Activated T-cell treated with anti-CD3 and anti-CD28 coated beads, Interleukin-2, amount 50 U/mL, for 1 hour (primary cell): ENCODE measurements at places on chromosomes 7 and 10.

- DNase-seq: no peak
Measured at GRCh38 chr10:99672884-99673283, 13.6 kb downstream of the ENTPD7 start.

DNA sequence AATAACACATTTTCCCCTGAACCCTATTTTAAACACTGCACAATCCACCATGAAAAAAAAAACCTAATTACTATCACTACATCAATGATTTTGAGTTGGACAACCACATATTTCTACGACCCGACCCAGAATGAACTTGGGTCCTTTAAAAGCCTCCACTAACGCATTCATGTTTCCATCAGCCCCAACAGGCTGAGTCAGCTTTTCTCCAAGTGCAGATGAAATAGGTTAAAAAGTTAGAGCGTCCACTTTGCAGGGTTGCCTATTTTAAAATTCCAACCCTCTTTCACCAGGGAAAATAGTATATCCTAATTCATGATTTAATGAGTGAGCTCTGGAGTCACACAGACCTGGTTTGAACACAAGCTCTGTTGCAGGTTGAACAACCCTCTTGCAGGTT, 501.0 kb upstream of the SORCS1 start:
- no peak for DNase-seq

DNA sequence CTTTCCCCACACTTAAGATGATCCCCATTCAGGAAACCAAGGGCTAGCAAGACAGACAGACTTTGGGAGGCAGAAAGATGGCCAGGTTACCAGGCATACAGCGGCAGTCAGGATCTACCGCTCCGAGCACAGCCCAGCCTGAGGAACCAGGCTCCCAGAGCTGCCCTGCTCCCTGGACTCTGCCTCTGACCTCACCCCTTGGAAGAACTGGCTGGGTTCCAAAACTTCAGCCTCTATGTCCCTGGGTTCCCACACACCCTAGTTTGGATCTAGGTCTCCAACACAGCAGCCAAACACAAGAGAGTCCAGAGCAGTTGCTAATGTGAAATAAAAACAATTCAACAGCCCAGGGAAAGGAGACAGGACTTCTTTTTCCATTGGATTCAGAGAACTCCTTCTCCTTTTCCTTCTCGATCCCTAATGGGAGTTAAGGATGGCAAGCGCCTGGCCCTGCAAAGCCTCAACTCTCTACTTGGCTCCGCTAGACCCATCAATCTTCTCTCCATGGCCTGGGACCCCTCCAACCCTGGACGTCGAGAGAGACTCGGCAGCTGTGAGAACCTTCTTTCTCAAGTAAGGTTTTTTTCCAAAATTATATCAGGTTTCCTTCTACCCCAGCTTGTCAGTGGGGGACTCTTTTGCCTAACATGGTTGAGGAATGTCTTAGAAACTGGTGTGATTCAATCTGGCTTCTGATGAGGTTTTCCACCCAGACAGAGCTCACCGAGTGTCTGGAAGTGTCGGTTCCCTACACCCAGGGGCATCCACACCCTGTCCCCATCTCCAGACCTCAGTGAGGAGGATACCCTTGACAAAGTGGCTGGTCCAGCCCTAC, 219.6 kb downstream of the KCNMA1 start:
- DNase-seq: no peak

- DNase-seq: peak; percentile 40
Measured at GRCh38 chr7:27165996-27166530, 726 bp upstream of the HOXA9 start.

DNA sequence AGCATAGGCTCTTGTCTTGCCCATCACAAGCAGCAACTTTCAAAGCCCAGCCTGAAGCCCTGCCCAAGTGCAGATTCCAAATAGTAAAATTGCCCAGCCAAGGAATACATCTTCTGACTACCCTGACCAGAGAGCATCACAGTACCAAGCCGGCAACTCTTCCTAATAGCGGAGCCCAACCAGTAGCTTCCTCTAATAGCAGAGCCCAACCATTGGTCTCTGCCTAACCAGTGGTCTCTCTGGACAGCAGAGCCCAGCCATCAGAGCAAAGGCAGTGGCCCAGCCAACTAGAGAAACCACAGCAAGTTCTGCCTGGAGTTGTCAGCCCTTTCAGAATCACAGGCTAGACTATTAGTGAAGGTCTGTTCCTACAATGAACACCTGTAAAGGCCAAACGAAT, 285.6 kb downstream of the HGF start:
- no peak for DNase-seq

DNA sequence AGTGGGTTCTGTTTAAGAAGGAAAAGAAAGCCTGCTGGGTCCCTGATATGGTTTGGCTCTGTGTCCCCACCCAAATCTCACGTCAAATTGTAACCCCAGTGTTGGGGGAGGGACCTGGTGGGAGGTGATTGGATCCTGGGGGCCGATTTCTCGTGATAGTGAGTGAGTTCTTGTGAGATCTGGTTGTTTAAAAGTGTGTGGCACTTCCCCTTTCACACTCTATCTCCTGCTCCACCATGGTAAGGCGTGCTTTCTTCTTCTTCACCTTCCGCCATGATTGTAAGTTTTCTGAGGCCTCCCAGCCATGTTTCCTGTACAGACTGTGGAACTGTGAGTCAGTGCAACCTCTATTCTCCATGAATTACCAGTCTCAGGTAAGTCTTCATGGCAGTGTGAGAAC, 42.6 kb downstream of the INPP5A start:
- DNase-seq: no peak

- no peak for DNase-seq
Measured at GRCh38 chr10:119006451-119007210, 22.9 kb upstream of the NANOS1 start.

DNA sequence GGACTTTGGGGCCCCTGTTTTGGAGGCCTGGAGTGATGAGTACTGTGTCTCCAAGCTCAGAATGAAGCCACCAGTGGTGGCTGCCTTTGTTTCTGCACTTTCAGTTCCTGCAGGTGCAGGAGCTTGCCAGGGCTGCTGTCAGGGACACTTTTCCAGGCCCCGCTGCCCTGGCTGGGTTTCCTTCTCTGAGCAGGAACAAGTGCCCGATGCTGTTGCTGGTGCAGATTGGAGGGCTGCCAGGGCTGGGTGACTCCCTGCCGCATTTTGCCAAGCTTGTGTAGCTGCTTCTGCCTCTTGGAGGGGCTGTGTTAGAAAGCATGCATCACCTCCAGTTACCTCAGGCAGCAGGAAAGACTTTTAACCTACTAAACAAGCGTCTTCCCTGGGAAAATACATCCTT, 211.1 kb downstream of the MGMT start:
- DNase-seq: no peak

DNA sequence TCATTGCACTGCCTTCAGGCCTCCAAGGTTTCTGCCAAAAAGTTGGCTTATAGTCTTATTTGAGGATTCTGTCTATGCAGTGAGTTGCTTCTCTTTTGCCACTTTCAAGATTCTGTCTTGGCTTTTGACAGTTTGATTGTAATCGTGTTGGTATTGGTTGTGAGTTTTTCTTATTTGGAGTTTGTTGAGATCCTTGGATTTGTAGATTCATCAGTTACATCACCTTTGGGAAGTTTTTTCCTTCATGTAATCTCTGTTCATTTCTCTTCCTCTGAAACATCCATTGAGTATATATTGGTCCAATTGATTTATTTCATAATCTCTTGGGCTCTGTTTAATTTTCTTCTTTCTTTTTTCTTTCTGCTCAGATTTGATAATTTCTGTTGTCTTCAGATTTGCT, 59.8 kb downstream of the SEPTIN7 start:
- no peak for DNase-seq

DNA sequence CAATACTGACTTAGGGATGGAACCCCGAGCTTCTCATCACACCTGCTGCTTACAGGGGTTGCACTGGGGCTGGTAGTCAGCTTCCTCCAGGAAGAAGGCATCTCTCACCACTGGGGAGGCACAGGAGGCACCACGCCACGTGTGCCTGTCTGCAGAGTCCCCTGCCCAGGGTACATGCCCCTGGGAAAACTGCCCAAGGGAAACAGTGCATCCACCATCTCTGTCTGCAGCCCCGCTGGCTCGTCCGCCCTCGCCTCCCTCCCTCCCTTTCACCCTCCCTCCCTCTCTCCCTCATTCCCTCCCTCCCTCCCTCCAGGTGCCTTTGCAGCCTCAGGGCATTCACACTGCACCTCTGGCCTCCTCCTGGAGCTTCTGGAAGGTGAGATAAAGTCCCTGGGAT, 101.1 kb downstream of the PTPRE start:
- no peak for DNase-seq

GRCh38 chr10:21888959-21889358, 114.6 kb downstream of the DNAJC1 start:
- DNase-seq: no peak

DNA sequence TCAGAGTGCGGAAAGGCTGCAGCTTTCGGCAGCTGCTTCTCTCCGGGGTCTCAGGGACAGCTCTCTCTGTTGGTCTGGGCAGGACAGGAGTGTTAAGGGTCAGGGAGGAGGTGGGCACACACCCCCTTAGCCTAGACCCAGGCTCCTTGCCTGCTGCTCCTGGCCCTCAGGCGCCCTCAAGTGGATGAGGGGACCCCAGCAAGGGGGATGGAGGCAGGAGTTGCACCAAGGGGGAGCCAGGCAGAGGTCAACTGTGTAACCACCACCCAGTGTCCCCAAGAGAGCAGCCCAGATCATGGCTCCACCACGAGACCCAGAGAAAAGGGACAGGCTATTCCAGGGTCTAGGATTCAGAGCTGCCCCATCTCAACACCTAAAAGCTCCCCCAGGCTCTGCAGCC, 26.9 kb downstream of the SPOCK2 start:
- no peak for DNase-seq

DNA sequence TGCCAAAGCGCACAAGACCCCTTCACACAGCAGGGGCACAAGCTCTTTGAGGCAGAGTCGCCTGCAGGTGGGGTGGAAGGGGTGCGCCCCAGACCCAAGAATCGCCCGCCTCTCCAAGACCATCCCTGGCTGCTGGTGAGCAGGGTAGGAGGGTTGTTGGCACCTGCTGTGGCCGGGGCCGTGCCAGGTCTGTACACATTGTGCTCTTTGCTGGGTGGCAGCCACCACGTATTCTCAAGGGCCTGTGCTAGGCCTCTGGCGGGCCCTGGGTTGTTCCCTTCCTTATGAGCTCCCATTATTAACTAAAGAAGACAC, 84.4 kb downstream of the LHPP start:
- no peak for DNase-seq

GRCh38 chr7:117068511-117069145, 115.3 kb downstream of the ST7 start:
- DNase-seq: no peak

GRCh38 chr7:84294847-84295455, 100.4 kb upstream of the SEMA3A start:
- no peak for DNase-seq

DNA sequence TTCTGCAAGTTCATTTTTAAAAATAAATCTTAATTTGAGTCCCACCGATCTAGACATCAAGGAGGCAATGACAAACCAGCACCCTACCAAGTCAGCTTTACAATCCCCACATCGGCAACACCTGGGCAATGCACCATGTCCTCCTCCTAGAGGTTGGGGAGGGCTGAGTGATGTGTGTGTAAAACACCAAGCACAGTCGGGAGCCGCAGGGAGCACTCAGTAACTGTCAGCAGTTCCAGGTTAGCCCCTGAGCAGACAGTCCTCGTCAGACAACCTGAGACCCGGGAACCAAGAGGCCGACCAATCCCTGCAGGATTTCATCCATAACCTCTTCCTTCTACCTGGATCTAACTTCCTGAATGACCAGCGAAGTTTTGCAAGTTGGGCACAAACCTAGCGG, 15.9 kb upstream of the C10orf120 start:
- DNase-seq: no peak

DNA sequence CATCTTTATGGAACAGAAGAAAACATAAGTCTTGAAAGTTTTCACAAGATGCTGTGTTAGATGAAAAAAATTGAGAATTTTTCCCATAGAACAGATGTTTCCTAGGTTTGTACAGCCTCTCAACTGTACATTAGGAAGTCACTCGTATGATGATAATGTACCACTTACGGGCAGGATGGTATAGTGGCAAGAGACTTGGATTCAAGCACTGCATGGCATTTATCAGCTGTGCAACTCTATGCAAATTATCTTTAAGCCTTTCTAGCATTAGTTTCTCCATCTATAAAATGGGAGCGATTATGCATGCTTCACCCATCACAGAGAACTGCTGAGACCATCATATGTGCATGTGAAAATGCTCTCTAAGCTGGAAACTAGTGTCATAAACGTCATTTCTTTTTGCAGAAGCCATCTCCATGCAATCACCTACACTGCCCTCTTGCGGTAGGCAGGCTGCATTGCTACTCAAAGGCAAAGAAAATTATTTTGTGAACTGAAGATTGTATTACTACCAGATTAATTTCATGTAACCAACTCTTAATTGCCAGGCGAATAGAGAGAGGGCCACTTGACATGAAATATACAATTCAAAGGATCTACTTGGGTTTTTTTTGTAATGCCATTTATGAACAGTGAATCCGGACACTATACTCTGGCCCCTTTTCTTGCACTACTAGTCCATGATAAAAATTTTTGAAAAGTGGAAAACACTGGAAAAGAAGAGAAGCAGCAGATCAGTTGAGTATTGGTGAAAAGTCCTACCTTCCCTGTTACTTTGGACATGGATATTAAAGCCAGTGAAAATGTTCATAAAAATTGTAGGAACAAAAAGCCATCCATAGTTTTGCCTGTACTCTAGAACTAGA, 102.3 kb downstream of the JAZF1 start:
- no peak for DNase-seq

DNA sequence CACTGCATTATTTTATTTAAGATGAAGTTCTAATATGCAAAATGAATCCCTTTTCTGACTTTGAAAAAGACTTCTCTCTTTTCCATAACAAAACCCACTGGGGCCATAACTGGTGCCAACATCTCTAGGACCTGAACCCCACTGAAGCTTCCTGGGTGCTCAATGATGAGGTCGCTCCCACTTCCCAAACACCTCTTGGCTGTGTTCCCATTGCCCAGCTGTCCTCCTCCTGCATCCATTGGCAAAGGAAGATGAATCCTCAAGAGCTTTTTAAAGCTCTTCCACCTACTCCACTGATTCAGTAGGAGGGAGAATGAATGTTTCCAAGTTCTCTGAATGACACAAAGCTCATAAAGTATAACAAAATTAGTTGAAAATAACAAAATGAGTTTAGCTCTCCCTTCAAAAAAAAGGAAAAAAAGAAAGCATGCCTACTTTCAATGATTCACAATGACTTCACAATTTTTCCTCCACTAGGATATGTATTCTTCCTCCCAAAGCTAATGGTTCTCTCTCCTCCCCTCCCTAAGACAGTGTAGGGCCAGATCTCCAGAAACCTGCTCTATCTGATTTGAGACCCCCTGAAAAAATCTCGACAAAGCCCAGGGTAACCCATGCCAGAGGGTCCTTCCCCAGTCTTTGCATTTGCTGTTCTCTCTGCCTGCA, 64.8 kb downstream of the SORBS1 start:
- DNase-seq: no peak

GRCh38 chr7:23254051-23254681, 7.6 kb downstream of the GPNMB start:
- no peak for DNase-seq

- peak; percentile 30 for DNase-seq
Measured at GRCh38 chr10:77873536-77874380, 52.8 kb downstream of the DLG5 start.

- DNase-seq: no peak
Measured at GRCh38 chr10:124618470-124619073, 125.6 kb downstream of the FAM53B start.

GRCh38 chr7:70647801-70648498, 484.0 kb upstream of the GALNT17 start:
- DNase-seq: peak; percentile 70
